ENCODE measurements at places on chromosomes 3 and 15.

DNA sequence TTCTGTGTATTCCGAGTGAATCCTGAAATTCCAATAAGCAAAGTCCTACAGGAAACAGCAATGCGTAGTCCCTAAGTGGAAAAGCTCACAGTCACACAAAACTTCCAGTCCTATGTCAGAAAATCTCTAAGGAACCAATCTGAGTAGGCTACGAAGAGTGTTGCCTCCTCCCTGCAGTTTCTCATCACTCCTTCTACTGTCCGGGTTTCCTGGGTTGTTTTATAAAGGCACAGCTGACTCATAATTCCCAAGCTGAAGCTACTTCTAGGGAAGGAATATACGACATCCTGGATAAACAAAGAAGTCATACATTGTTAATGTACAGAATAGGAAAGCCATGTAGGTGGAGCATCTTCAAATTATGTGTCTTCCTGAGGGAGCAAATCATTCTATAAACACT, 65.7 kb upstream of the RGMA start:
- peak; percentile 46 for DNase-seq

DNA sequence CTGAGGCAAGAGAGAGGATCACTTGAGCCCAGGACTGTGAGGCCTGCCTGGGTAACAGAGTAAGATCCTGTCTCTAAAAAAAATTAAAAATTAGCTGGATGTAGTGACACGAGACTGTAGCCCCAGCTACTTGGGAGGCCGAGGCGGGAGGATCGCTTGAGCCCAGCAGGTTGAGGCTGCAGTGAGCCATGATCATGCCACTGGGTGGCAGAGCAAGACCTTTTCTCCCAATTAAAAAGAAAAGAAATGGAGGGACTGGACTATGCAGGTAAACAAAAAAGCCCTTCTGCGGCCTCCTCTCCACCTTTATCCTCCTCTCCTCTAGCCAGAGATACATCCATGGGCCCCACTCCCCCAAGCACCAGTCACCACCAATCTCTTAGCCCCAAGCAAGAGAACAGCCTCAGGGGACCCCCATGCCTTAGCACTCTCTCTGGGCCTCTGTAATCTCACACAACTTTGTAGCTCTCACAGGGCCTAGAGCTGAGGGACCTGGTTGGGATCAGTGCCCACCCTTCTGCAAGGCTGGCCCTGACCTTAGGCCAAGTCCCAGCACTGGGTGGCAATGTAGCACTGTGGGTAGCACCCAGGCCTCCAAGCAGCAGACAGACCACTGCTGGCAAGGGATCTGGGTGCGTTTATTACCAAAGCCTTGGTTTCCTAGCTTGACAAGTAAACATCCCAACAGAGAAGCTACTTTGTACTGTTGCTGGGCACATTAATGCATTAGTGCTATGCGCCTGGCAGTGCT, 43.4 kb downstream of the FAM174B start:
- DNase-seq: no peak

GRCh38 chr3:10548992-10549391, 43.6 kb upstream of the ATP2B2 start:
- no peak for DNase-seq

- DNase-seq: no peak
These were observed 42.7 kb downstream of the ITGA11 start for GRCh38 chr15:68389041-68389930.
